ENCODE measurements at places on chromosomes 2 and 18.

- no peak for DNase-seq
Observed at GRCh38 chr18:55593888-55594287, 5.9 kb upstream of the TCF4 start.

GRCh38 chr2:190184460-190184859 lies 121.9 kb upstream of the MSTN start:
- DNase-seq: no peak

DNA sequence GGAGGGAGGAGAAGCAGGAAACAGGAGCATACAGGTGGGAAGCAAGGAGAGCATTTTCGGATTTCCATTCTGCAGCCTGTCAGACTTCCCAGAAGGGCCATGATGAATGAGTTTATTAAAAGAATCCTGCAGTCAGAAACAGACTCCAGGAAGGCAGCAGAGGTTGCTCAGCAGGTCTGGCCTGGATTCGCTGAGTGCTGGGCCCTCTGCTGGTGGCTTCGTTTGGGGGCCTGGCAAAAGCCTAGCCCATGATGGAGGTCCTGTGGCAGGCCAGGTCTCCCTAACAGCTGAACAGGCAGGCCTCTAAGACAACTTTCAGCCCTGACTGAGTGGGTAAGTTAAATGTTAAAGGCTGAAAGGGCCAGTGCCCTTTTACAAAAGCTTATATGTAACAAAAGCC lies 108.2 kb upstream of the CAPN13 start:
- DNase-seq: no peak

DNA sequence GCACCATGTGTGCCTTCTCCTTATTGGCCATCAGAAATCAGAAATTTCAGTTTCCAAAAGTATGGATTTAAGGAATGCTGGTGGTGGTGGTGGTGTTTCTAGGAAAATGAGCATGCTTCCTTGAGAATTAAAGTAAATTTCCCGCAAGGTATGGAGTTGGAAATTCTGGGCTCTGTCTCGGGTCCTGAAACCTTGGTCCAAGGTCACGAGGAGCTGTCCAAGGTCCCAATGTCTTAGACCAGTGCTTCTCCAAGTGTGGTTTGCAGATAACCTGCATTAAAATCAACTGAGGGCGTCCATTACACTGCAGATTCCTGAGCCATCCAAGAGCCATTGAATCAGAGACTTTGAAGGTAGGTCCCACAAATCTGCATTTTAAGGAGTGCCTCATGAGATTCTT lies 210.9 kb upstream of the PKDCC start:
- DNase-seq: peak; percentile 17

GRCh38 chr18:13465476-13465875 lies 246.9 kb downstream of the LDLRAD4 start:
- DNase-seq: no peak

GRCh38 chr2:38709567-38710194 lies 41.5 kb downstream of the SRSF7 start:
- no peak for DNase-seq

GRCh38 chr2:206858687-206859329 lies 80.5 kb upstream of the CPO start:
- DNase-seq: no peak

- DNase-seq: no peak
Observed at GRCh38 chr2:28173377-28173776, 219.3 kb upstream of the FOSL2 start.

DNA sequence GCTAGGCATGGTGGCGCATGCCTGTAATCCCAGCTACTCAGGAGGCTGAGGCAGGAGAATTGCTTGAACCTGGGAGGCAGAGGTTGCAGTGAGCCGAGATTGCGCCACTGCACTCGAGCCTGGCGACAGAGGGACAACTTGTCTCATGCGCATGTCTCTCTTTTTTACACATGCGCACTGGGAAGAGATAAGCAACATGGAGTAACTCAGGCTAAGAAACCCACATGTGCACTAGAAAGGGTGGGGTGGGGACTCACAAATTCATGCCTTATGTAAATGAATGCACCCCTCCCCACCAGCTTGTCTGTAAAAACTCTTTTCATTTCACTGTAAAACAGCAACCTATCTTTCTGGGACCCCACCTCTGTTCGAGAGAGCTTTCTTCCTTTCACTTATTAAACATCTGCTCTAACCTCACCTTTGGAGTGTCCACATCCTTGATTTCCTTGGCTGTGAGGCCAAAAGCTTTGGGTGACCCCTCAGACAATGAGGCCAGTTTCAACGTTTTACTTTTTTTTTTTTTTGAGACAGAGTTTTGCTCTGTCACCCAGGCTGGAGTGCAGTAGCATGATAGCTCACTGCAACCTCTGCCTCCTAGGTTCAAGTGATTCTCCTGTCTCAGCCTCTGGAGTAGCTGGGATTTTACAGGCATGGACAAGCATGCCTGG lies 91.6 kb upstream of the RMP24 start:
- no peak for DNase-seq

- DNase-seq: no peak
Observed at GRCh38 chr2:146287281-146287680, 1557.5 kb upstream of the ACVR2A start.

- no peak for DNase-seq
Observed at GRCh38 chr2:88452980-88453582, 588 bp upstream of the FOXI3 start.

DNA sequence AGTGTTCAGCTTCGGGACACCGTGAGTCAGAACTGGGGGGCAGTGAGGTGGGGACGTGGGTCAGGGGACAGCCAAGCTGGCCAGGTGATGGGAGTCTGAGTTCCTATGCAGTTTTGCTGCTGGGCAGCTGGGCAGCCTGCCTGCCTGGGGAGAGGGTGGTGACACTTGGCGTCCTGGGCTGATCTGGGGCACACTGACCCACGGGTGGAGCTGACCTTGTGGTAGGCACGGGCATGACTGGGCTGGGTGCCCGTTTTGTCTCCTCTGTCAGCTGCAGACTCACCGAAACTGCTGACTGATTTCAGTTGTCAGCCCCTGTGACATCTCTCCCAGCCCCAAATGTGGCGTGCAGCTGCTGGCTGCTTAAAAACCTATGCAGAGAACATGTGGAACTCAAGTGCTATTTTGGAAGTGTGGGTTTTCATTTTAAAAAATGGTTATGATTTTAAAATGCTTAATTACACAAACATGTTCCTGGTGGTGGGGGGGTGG lies 32.6 kb upstream of the E2F6 start:
- no peak for DNase-seq

DNA sequence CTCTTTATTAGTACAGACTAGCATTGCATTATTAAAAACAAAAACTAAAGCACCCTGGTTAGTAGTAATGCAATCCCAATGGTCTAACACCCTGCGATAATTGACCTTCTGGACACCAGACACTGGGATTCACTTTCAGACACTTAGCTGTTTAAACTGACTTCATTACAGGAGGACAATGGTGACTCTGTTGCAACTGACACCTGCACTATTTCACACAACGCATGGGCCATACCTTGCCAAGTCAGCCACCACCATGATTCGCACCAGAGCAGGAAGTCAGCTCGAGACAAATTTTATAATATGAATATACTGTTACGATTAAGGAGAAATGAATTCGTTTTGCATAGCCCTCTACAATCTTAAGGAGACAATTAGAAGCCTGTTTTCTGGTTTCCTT lies 150.7 kb downstream of the MEIS1 start:
- DNase-seq: no peak
